Progenitor cell of endocrine pancreas (in vitro differentiated cells): ENCODE measurements at places on chromosomes 5 and 9. TPM values are rescaled to one million over a fixed set of nuclear protein-coding genes. Genes with fewer than 3 reads are reported as not detected.

GRCh38 chr5:137289856-137290255 is 209.3 kb downstream of the SPOCK1 start:
- no peak for DNase-seq

DNA sequence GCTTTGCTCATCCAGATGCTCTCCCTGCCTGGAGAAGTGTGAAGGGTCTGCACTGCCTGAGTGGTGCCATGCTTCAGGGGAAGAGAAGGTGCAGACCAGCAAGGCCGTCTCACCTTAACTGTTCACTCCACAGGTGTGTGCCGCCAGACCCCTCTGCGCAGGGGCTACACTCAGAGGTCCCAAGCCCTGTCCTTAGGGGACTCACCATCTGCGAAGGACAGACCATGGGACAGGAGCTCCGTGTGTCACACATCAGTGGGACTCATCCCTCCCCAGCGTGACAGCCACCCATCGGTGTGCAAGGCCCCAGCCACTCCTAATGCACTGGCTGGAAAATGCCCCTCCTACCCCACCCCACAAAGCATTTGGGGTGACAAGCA is 142.9 kb downstream of the OLFM1 start:
- DNase-seq = no peak

- DNase-seq = no peak
Observed at GRCh38 chr5:59473611-59474010, 419.9 kb downstream of the PDE4D start.

DNA sequence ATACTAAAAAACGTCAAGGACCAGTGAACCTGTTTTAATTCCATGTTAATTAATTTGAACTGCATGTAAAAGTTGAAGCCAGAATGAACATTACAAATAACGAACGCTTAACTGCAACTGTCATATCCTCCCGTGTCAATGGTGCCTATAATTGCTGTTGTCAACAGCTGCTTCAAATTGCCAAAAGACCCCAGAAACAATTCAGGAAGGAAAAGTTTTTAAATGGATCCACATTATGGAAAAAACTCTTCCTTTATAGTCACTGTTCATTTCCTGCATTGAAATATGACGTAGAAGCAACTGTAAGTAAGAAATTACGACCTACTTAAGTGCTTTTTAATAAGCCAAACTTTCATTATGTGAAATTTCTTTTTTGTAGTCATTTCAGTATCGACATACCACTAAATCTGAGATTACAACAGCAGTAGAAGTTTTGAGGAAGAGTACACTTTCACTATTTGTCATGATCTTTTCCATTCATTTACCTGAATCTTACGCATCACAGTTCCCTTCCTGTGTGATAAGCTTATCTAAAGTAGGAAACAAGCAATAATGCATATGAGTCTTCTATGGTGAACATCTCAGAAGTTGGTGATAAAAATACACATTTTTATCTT is 37.8 kb downstream of the MEF2C start:
- DNase-seq = no peak

DNA sequence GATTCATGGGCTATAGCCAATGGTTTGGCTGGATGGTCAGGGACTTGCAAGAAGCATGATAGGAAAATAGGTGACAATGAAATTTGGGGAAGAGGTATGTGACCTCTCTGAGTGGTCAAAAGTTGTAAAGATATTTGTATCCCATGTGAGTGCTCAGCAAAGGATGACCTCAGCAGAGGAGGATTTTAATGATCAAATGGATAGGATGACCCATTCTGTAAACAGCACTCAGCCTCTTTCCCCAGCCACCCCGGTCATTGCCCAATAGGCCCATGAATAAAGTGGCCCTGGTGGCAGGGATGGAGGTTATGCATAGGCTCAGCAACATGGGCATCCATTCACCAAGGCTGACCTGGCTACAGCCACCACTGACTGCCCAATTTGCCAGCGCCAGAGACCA is 138.4 kb upstream of the SPDL1 start:
- DNase-seq = no peak

DNA sequence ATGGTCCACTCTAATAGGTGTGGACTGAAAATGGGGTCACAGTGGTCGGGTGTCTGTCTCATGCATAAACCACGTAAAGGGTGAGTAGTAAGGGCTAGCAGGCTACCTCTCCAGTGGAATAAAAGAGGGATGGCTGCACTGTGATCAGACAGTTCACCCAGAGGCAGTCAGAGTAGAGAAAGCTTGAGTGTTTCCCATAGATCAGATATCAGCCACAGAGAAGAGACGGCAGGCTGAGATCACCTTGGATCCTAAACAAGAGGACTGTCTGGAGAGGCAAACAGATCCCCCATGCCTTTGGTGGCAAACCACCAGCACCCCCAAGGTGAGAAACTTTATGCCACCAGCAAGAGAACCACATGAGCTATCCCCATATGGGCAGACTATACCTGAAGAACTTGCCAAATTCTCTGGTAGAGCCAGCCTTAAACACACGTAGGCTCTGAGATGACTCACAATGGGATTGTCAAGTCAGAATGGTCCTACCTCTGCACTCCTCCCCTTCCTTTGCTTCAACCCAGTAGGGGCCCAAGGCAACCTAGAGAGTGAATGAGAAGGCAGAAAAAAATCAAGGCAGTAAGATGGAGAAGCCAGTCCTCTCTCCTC is 205.2 kb upstream of the MAP3K1 start:
- DNase-seq = no peak

GRCh38 chr5:53361708-53362107 is 118.7 kb upstream of the FST start:
- DNase-seq = no peak

- DNase-seq = peak; percentile 65
Observed at GRCh38 chr9:34403554-34404380, 27.1 kb upstream of the MYORG start.

GRCh38 chr5:175479125-175479881 is 943 bp downstream of the SFXN1 start:
- DNase-seq = no peak

GRCh38 chr9:86185872-86186271 is 73.6 kb downstream of the C9orf153 start:
- no peak for DNase-seq

GRCh38 chr5:64947031-64947430 is 178.3 kb downstream of the CWC27 start:
- DNase-seq = no peak

GRCh38 chr5:62011089-62011664 is 294.8 kb upstream of the KIF2A start:
- DNase-seq = no peak

GRCh38 chr5:97600486-97600885 is 417.4 kb upstream of the RIOK2 start:
- no peak for DNase-seq

GRCh38 chr9:93908591-93909241 is 46.4 kb downstream of the BARX1 start:
- no peak for DNase-seq

- DNase-seq = no peak
Observed at GRCh38 chr5:31133488-31133887, 60.0 kb upstream of the CDH6 start.

- no peak for DNase-seq
Observed at GRCh38 chr5:105789246-105789645, 1881.5 kb downstream of the EFNA5 start.

DNA sequence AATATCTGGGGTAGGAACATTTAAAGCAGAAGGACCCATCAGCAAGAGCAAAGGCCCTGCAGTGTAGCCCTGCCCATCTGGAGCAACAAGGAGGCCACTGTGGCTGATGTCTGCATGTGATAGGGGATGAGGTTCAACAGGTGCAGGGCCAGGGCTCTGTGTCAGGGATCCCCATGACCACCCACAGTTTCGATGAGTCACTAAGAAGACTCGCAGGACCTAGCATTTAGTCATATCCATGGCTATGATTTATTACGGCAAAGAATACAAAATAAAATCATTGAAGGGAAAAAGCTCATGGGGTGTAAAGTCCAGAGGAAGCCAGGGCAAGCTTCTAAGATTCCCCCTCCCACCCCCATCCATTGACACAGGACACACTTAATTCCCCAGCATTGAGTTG is 188.6 kb downstream of the ADGRV1 start:
- DNase-seq = no peak

GRCh38 chr5:108727236-108727650 is 20.5 kb upstream of the FER start:
- no peak for DNase-seq

GRCh38 chr9:100549048-100549447 is 28.8 kb upstream of the CAVIN4 start:
- no peak for DNase-seq

DNA sequence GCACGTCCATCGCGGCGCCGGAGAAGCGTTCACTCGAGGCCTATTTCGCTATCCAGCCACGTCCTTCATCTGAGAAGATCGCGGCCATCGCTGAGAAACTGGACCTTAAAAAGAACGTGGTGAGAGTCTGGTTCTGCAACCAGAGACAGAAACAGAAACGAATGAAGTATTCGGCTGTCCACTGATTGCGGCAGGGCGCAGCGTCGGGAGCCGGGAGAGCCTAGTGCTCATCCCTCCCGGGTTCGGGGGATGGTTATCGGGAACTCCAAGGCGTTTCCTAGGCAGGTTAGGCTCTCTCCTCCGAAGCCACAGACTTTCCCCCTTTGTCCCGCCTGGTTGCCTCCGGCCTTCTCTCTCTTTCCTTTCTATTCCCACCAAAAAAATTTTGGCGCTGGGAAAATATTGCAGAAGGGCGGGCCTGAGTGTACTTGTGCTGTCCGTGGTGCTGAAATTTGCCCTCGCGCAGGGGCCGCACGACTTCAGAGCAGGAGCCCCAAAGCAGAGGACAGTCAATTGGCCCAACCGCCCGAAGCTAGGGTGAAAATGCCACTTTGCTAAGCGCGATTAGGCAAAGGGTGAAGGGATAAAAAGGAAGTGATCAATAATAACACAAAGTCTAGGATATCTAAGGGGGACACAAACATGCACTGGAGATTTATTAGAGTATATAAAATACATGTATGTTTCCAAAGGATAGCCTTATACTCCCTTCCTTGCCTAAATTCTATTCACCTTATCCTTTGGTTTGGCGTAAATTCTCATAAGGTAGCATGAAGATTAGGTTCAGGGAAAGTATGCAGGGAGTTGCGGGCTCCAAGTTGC is 1.8 kb downstream of the POU4F3 start:
- DNase-seq = peak; percentile 70

DNA sequence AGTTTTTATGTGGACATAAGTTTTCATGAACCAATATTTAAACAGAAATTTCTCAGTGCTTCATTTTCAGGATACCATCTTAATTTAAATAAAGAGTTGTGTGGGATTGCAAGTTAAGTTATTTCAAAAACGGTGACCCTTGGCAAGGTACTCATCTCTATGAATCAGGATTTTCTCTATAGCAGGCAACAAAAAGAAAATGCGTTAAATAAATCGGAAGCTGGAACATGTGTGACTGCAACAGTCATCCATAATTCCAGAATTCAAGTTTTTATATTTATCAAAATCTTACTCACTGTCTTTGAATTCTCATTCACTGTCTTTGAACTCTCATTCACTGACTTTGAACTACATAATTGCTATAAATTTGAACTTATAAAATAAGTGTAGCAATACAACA is 5.8 kb upstream of the RECK start:
- DNase-seq = no peak

CDC25C gene
- total RNA-seq = 10.6 and 11.5 TPM in 2 replicates

PDE6A gene
- 0.07 TPM in 1 of 2 replicates, not detected in the other for total RNA-seq

TSSK1B gene
- total RNA-seq = 0.27 and 0.29 TPM in 2 replicates

PROB1 gene
- 2.0 and 2.2 TPM in 2 replicates for total RNA-seq

C9orf50 gene
- 0.27 and 0.43 TPM in 2 replicates for total RNA-seq

NTRK2 gene
- 4.7 and 7.8 TPM in 2 replicates for total RNA-seq

TMC1 gene
- not detected in 2 replicates for total RNA-seq

ARHGAP26 gene
- 21.3 and 24.5 TPM in 2 replicates for total RNA-seq

SH3RF2 gene
- total RNA-seq = 16.7 and 17.6 TPM in 2 replicates

TRIP13 gene
- 11.9 and 13.5 TPM in 2 replicates for total RNA-seq

LEAP2 gene
- 1.7 and 2.0 TPM in 2 replicates for total RNA-seq

SPATA6L gene
- 7.1 and 7.8 TPM in 2 replicates for total RNA-seq

ZBED3 gene
- total RNA-seq = 37.1 and 38.0 TPM in 2 replicates

NUTM2F gene
- 0.16 TPM in 1 of 2 replicates, not detected in the other for total RNA-seq

NKD2 gene
- 23.9 and 28.3 TPM in 2 replicates for total RNA-seq

LTC4S gene
- total RNA-seq = 5.5 and 6.9 TPM in 2 replicates

PHF24 gene
- 0.29 and 0.38 TPM in 2 replicates for total RNA-seq

TLN1 gene
- 136 and 141 TPM in 2 replicates for total RNA-seq

FAM151B gene
- 1.5 and 2.7 TPM in 2 replicates for total RNA-seq
